T-cell (primary cell): ENCODE measurements at places on chromosomes 2 and 18.

GRCh38 chr2:189437926-189438325 is 3.3 kb upstream of the WDR75 start:
- no peak overlapping the region for H3K27ac ChIP-seq
- H3K4me1 ChIP-seq = peaks cover 6% of the 10 kb centered on the region
- H3K27me3 ChIP-seq = no peaks in the 10 kb centered on the region
- no peak for DNase-seq

GRCh38 chr2:149595056-149595963 is 7.7 kb upstream of the MMADHC start:
- peaks cover 7% of the 10 kb centered on the region for H3K4me1 ChIP-seq
- H3K27me3 ChIP-seq = no peaks in the 10 kb centered on the region
- H3K27ac ChIP-seq = no peak overlapping the region
- no peaks in the 10 kb centered on the region for H3K36me3 ChIP-seq
- DNase-seq = no peak
- H3K4me3 ChIP-seq = no peak overlapping the region

DNA sequence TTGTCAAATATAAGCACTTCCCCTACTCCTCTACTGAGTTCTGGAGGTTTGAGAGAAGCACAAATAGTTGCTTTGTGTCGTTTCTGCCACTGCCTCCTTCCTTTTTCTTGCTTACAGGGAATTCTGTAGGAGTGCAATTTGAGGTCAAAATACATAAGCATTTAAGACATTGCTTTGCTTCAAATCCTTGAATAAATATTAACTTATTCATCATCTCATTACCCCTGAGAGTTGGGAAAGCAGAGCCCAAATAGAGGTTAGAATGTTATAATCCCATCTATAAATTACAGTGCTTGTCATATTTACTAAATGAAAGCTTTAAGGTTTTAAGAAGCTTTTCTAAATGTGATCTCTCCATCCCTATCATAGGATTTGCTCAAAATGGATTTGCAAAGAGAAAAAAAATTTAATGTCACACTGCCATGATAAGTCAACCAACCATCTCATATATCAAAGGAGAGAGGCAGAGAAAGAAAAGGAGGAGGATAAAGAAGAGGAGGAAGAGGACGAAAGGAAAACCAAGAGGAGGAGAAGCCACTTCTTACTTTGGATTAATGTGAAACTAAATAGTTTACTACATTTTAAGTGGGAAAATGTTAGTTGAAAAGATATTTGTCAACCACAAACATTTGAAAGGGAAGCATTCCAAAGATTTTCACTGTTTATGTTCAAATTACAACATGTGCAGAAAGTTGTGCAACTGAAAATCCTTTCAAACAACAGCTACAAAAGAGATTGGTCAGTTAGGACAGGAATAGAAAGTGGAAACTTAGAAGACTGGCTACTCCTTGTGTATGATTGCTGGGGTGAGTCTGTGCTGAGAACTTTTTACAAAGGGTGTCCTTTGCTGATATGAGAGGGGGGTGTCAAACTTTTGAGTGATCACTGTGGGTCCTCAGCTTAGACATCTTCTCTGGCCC is 277.3 kb upstream of the FN1 start:
- H3K4me3 ChIP-seq = no peak overlapping the region
- DNase-seq = no peak
- H3K27ac ChIP-seq = no peak overlapping the region
- no peaks in the 10 kb centered on the region for H3K36me3 ChIP-seq
- H3K27me3 ChIP-seq = no peaks in the 10 kb centered on the region

GRCh38 chr2:136327162-136327852 is 209.4 kb upstream of the CXCR4 start:
- H3K4me3 ChIP-seq = peak overlapping the region; percentile 41
- H3K27ac ChIP-seq = peak overlapping the region; percentile 97
- DNase-seq = peak; percentile 86
- H3K36me3 ChIP-seq = no peaks in the 10 kb centered on the region

DNA sequence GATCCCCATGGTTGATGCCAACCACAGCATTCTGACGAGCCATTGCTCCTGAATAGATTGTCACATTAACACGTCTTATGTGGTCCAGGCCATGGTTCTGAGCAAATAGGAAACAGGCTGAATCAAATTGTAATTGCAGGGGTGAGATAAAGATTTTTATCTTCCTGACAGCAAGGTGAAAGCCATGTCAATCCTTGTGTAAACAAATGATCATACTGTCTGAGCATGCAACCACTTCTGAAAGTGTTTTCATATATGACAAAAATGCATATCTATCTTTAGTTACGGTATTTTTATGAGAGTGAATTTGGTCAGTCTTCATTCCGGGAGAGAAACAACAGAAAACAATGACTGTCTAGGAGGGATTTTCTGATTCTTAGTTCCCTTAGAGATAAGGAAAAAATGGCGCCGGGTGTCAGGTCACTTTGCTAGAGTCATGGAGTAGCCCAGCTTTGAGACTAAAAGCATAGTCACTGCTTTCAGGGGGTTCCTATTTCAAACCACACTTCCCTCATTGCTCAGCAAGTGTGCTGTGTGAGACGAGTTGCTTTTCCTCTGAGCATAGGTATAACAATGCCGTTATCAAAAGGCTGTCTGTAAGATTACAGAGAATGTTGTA is 958.9 kb downstream of the DCDC2C start:
- no peak overlapping the region for H3K4me3 ChIP-seq
- H3K4me1 ChIP-seq = no peaks in the 10 kb centered on the region
- no peak overlapping the region for H3K27ac ChIP-seq
- H3K27me3 ChIP-seq = no peaks in the 10 kb centered on the region

DNA sequence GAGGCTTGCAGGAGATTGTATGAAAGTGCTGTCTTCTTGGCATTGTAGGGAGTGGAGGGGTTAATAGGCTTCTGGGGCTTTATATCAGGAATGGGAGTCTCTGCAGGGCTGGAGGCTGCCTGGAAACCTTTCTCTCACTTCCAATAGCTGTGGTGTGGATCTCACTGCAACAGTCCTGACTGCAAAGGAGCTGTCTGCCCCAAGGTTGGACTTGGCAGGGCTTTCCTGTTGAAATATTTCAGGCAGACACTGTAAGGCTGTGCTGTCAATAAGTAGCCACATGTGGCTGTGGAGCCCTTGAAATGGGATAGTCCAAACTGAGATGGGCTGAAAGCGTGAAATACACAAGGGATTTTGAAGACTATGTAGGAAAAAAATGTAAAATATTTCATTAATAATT is 399.1 kb upstream of the SPRED2 start:
- no peaks in the 10 kb centered on the region for H3K36me3 ChIP-seq
- H3K27ac ChIP-seq = no peak overlapping the region
- DNase-seq = no peak
- no peaks in the 10 kb centered on the region for H3K4me1 ChIP-seq

DNA sequence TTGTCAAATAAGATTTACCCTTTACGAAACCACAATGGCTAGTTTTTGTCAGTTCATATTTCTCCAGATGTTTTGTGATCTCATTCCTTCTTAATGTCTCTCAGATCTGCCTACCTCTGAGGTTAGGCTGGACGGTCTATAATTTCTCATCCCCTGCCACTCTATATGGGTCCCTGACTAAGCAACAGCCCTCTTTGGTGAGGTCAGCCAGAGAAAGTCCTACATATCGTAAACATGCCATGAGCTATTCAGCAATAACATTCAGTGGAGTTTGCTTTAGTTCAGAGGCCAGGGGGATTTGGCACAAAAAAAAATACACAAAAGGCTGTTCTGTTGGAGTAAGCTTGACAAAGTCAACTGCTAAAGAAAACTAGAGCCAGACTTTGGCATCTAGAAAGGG is 192.1 kb upstream of the NCKAP5 start:
- no peaks in the 10 kb centered on the region for H3K4me1 ChIP-seq
- H3K4me3 ChIP-seq = no peak overlapping the region
- DNase-seq = no peak
- peaks cover 2% of the 10 kb centered on the region for H3K27me3 ChIP-seq
- H3K36me3 ChIP-seq = no peaks in the 10 kb centered on the region
- H3K27ac ChIP-seq = no peak overlapping the region
